Fibroblast of lung (primary cell): ENCODE measurements at places on chromosomes 7 and 10. TPM values are rescaled to one million over a fixed set of nuclear protein-coding genes. Genes with fewer than 3 reads are reported as not detected.

The RNF32 gene
- total RNA-seq: 2.6 and 2.8 TPM in 2 replicates

The LARP4B gene
- total RNA-seq: 19.8 and 25.4 TPM in 2 replicates

The HOXA11 gene
- total RNA-seq: not detected in 2 replicates

The CISD1 gene
- total RNA-seq: 14.0 and 14.4 TPM in 2 replicates

The SEPTIN7 gene
- total RNA-seq: 144 and 181 TPM in 2 replicates

The ADAM8 gene
- 1.0 and 2.0 TPM in 2 replicates for total RNA-seq

The DKK1 gene
- total RNA-seq: 54.4 and 80.6 TPM in 2 replicates

The CDNF gene
- 1.2 and 1.5 TPM in 2 replicates for total RNA-seq

The LLCFC1 gene
- not detected in 2 replicates for total RNA-seq

The GDF10 gene
- total RNA-seq: 8.0 and 25.1 TPM in 2 replicates

The C10orf53 gene
- total RNA-seq: not detected in 2 replicates

The SRGN gene
- total RNA-seq: 147 and 363 TPM in 2 replicates

The C10orf105 gene
- total RNA-seq: under 0.01 TPM in 2 replicates

The GDF2 gene
- total RNA-seq: not detected in 2 replicates

The SCART1 gene
- 1.3 and 2.5 TPM in 2 replicates for total RNA-seq

The CCDC136 gene
- 4.9 and 12.1 TPM in 2 replicates for total RNA-seq

The C10orf67 gene
- under 0.01 TPM in 2 replicates for total RNA-seq

The NCOA4 gene
- total RNA-seq: 145 and 175 TPM in 2 replicates

The UBTD1 gene
- 20.3 and 22.0 TPM in 2 replicates for total RNA-seq

The CPEB3 gene
- 0.51 and 0.66 TPM in 2 replicates for total RNA-seq

The PCGF5 gene
- 28.5 and 31.5 TPM in 2 replicates for total RNA-seq

The SPDYE1 gene
- total RNA-seq: under 0.01 TPM in 1 of 2 replicates, not detected in the other

The SLIT1 gene
- under 0.01 and 0.17 TPM in 2 replicates for total RNA-seq
